ENCODE measurements at places on chromosomes 1 and 21.

DNA sequence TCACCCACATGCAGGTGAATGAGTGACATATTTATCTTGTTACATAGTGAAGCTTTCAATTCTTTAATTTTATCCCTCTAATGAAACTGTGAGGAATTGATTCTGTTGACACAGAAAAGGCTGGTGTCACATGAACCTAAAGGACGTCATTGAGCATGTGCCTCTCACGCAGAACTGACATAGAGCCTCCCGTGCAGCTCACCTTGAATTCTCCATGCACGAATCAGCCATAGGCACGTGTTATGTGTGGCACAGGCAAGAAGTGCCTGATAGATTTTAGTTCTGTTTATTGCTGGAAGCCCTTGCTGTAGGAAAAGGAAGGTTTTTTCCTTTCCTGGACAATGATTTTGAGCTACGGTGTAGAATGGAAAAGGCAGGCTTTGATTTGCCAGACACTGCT is 11.3 kb downstream of the ADARB1 start:
- no peak for DNase-seq

DNA sequence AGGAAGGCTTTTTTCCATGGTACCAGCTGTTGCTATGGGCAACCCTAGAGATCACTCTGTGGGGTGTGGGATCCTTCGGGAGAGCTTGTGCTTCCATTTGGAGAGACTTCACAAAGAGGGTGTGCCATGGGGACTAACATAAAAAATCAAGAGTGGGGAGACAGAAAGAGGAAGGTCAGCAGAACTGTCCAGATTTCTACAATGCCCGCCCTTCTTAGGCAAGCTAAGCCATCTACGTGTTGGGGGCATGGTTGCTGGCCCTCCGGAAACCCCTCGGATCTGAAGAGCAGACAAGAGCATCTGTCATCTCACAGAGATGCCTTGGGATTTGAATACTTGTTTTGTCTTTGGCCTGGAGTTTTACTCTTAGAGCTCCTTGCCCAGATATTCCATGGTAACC is 83.9 kb upstream of the ZNF648 start:
- DNase-seq, result no peak

GRCh38 chr1:70717656-70718055 is 306.6 kb downstream of the CTH start:
- no peak for DNase-seq

GRCh38 chr1:17569200-17570139 is 30.0 kb downstream of the ARHGEF10L start:
- no peak for DNase-seq

DNA sequence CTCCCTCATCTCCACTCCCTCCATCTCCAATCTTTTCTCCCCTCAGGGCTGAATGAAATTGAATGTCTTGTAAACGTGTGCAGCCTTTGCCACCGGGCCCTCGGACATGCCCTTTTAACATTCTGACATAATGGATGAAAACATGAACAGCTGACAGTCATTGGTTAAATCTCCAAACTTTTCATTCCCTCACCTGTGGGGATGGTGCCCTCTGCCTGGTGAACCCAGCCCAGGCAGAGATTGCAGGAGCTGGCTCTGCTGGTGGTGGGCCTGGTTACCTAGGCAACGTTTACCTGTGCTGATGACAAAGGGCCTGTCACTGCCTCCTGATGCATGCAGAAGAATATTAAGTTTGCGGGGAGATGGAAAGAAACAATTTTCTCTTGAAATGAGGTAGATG is 21.3 kb downstream of the ST6GALNAC3 start:
- no peak for DNase-seq

DNA sequence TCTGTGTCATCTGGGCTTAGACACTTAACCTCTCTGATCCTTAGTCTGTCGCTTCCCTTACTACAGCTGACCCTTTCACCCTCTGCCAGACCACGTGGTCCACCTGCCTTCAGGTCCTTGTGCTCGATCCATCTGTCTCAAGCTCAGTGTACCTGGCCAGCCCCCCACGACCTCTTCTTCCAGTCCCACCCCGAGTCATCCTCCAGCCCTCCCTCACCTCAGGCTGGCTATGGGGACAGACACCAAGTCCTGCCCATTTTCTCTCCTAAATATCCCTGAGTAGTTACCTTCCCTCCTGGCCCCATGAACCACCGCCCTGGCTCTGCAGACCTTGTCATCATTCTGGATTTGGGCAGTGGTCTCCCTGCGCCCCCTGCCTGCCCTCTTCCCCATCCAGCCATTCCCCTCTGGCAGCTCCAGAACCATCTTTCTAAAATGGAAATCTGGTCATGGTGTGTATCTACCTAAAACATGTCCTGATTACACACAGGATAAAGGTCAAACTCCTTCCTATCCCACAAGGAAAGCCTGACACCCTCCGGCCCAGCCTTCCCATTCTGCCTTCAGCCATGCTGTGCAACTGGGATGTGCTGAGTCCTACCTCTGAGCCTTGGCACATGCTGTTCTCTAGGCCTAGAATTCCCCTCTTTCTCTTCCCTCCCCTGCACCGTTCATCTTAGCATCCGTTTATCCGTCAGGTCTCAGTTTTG is 107.6 kb downstream of the EPHB2 start:
- no peak for DNase-seq

DNA sequence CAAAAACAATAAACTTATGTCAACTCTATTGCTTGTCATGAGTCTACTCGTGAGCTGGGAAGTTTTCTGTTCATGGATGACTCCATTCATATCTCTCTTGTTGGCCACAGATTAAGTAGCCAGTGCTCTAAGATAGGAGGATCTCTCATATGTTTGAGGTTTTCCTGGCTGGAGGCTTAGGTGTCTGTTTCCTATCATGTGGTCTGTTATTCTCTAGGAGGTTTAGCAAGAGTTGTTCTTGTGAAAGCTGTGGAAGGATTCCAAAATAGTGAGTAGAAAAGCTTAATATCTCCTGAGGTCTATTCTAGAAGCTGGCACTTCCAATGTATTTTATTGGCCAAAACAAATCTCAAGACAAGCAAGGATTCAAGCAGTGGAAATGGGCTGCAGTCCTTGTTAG is 5.8 kb upstream of the KRTAP20-2 start:
- DNase-seq, result no peak

DNA sequence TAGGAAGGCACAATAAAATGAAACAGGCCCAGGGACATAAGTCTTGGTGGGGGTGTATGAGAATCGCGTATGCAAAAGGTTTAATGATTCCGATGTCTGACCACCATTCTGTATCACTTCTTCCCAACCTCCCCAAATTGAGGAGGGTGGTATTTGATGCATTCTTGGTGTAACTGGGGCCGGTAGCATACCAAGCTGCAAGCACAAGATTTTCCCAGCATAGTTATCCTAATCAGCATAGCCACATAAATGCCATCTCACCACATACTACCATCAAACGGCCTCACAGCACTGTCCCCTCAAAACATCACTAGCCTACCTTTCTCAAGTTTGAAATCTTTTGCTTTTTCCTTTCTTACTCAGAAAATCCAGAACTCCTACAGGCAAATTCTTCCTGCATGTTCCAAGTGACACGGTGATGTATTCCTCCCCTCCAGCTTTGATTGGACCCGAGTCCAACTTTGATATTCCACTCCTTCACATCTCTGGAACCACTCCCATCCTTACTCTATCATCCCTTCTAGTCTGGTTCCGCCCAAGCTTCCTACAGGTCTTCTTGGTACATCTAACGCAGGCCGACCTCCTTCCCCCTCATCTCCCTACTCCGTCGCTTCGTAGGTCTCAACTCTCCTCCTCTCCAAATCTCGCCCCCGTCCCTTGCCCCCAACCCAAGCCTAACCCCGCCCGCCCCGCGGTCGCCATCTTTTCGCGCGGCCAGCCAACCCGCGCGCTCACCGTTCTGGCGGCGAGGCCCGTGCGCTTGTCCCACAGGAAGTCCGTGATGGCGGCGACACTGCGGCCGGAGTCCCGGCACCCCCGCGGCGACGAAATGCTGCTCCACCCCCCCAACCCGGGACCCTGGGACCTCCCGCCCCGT is 600 bp downstream of the CLK2 start:
- DNase-seq, result no peak

DNA sequence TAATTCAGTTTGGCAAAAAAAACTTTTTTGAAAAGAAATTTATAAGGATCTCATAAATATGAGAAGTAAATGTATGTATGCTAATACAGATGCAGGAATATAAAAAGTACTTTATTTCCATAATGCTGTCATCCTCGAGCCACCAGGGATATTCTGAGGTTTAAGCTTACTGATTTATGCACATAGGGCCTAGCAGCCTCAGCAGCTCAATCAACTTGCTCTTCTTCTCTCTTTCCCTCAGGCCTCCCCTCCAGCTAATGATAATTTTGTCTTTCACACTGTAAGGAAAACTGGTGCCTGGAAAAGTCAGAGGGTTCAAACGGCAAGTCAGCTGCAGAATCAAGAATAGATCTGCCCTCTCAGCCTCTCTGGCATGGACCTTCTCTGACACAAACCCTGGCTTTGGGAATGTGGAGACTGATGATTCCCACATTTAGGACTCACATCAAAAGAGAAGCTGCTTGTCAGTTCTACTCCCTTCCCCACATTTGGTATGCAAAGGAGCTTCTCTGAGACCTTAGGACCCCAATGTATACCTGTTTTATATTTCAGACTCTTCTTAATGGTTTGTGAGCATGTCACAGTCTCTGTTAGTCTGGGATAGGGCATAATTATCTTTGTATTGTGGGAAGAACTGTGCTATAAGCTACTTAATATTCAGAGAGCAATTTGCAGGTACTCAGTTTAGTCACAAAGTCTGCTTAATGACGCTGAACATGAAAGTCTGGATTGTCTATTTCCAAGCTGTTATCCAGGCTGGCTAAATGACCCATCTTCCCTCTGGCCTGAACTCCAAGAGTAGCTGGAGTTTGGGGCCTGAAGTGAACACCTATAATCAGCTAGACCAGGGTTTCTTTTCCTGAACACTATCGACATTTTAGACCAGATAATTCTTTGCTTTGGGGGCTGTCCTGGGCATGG is 52.1 kb upstream of the DIPK1A start:
- DNase-seq, result no peak

- peak; percentile 21 for DNase-seq
Observed at GRCh38 chr1:35369922-35370671, 101.6 kb downstream of the ZMYM4 start.

DNA sequence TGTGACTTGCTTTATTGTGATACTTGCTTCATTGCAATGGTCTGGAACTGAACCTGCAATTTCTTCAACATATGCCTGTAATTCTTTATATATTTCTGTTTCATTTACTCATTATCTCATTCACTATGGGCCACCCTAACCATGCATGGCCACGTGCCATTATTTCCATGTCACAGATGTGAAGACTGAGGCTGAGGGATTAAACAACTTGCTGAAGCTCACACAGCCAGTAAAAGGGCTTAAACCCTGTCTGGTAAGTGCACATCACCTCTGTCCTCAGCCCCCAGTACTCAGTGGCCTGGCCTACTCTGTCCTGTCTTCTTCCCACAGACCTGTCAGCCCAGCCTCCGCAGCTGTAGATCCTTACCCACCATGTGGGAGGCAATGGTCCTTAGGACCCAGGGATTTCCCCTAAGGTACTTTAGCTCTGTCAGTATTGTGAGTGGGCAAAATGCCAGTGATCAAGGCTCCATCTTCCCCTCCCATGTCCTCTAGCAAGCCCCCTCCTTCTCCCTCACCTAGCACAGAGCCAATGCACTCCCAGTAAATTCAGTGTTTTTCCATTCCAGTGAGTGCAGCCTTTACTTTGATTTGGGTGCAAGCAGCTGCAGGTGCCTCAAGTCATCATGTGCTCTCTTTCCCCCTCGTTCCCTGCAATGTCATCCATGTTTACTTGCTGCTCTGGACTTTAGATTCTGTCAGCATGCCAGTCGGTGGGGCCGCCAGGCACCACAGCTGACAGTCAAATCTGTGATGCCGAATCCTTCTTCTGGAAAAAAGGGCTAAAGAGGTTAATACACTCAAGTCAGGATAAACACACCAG is 228.2 kb upstream of the PROX1 start:
- DNase-seq, result no peak

DNA sequence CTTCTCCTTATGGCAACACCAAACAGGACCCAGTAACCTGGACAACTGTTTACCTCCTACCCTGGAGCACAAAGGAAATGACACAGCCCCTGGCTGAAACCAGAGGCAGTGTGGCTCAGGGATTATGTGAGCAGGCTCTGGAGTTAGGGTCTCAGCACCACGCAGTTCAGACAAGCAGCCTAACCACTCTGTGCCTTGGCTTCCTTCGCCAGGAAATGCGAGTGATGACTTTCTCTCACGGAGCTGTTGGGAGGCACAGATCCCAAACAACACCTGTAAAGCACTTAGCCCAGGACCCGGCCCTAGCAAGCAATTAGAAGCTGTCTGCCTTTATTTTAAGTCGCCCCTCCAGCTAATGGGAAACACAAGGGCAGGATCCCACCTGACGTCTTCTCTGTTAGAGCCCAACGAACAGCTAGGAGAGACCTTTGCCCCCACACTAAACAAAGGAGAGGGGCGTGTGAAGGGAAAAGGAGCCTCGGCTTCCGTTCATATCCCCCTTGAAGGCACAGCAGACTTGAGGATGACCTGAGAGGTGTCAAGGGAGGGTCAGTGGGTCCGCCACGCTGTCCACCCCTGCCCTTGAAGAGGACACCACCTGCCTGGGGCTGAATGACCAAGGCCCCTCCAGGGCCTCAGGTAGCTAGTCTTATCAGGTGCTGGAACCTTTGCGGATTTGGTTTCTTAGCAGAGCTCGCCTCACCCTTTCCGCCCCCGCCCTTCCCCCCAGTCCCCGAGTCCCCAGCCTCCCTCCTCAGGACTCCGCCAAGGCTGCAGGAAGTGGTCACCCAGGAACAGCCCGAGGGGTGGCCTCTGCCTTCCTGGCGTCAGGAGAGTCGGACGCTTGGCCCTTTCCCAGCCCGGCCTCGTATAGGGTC is 860 bp downstream of the TMEM63A start:
- DNase-seq, result peak; percentile 64

GRCh38 chr1:100924991-100925390 is 29.1 kb downstream of the SLC30A7 start:
- no peak for DNase-seq

GRCh38 chr1:50553921-50554320 is 130.7 kb upstream of the DMRTA2 start:
- DNase-seq, result no peak

- DNase-seq, result no peak
Observed at GRCh38 chr1:23466423-23466989, 17.5 kb downstream of the ASAP3 start.

DNA sequence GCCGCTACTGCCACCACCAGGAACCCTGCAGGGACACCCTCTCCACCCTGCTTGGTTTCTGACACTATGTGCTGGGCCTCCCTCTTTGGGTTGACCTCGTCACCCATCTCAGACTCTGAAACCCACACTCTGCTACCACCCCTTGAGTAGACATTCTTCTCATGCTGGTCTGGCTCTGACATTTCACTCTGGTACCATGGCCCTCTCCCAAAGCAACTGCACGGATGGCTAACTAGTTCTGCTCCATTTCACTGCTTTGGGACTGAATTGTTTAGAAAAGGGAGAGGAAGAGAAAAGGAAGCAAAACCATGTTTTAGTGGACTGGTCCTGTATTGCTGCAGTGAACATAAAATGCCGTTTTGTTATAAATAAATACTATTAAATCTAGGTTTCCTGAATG is 137.8 kb downstream of the KCNK2 start:
- DNase-seq, result no peak

- DNase-seq, result no peak
Observed at GRCh38 chr1:182263706-182264105, 127.9 kb downstream of the GLUL start.

Data from GM13976 (cell line).